Astrocyte of the hippocampus (primary cell): ENCODE measurements at places on chromosomes 4 and X.

DNA sequence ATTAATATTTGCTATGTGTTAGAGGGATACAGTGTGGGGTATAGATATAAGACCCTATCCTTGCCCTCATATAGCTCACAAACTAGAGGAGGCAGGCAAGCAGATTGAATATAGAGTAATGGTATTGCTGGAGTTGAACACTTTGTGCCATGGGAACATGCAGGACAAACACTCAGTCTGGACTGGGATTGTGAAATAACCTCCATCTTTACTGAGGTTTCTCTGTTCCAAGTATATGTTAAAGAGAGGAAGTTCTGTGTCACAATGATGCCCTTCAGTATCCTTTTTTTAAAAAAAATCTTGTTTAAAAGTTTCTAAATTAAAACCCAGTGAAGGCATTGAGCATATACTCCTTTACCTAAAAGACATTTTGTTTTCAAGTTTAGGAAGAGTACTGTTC, 8.7 kb downstream of the FABP2 start:
- no peak for DNase-seq

DNA sequence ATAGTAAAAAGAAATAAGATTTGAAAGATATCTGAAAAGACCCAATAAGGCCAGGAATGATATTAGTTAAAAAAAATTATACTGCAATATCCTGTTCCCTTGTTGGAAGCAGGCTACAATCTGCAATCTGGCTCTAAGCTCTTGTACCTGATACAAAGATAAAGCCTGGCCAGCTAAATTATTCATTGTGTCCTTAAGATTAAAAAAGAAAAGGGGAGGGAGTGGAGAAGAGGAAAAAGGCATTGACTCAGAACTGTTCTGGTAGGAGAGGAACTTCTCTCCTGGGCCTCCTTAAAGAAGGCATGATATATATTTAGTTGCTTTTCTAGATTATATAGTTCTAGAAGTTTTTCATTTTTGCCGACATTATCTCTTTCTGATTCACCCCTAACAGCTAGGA, 46.7 kb downstream of the IRF2 start:
- no peak for DNase-seq

DNA sequence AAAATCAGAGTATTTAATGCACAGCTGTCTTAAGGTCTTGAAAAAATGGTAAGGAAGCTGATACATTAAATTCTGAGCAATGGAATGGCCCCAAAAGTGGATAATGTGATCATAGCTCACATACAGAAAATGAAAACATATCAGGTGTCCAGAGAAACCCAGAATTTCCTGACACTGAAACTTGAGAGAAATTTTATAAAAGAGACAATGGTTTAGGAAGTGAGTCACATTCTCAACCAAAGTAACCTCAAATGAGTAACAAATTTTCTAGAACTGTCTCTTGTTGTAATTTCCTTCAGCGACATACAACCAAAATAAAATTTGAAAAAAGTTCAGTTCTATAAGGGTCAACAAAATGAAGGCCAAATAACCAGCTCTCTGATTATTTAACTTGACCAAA, 37.4 kb upstream of the PACRGL start:
- DNase-seq, result peak; percentile 6

DNA sequence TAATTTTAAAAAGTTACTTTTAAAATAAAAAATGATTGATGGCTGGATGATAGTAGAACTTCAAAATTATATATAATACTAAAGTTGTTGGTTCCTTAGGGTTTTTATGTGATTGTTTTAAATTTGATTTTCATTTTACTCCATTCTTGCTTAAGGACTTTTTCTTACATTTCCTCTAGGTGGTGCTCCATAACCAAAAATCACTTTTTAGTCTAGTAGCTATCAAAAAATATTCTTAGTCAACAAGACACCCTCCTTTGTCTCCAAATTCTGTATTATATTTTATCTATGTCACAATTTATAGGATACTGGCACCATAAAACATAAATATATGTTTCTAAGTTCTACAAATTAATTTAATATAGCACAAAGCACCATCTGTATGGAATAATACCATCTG, 67.2 kb upstream of the BRWD3 start:
- DNase-seq, result peak; percentile 35

DNA sequence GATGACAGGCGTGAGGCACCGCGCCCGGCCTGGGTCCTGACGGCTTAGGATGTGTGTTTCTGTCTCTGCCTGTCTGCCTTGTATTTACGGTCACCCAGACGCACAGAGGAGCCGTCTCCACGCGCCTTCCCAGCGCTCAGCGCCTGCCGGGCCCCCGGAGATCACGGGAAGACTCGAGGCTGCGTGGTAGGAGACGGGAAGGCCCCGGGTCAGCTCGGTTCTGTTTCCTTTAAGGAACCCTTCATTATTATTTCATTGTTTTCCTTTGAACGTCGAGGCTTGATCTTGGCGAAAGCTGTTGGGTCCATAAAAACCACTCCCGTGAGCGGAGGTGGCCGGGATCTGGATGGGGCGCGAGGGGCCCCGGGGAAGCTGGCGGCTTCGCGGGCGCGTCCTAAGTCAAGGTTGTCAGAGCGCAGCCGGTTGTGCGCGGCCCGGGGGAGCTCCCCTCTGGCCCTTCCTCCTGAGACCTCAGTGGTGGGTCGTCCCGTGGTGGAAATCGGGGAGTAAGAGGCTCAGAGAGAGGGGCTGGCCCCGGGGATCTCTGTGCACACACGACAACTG, 1.3 kb downstream of the SHOX start:
- DNase-seq, result no peak

DNA sequence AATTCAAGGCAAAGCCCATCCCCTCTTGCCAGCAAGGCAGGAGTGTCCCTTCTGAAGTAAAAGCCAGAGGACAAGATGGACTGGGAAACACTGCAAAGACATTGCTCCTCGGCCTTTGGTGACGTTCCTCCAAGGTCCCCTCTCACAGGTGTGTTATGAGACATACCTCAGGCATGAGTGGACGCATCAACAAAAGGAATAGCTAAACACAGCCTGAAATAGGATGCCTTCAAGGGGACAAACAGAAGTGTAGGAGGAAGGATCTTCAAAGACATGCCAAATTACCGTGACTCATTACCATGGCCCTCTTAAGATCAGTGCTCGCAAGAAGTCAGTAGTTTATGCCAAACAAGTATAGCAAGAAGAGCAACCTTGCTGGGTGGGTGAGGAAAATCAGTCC, 6.0 kb upstream of the IDS start:
- DNase-seq, result no peak

DNA sequence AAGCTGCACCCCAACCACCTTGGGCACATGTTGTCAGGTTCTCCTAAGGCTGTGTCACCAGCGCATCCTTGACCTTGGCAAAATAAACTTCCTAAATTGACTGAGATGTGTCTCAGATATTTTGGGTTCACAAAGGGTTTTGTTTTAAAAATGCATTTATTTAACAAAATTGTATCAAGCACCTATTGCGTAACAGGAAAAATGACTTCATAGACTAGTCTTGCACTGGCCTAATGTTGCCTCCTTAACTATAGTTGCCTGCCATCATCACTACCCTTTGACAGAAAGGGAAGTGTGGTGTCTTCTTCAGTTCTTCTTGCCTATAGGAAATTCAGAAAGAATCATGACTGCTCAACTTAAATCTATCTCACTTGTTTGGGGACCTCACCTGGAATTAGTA, 374.2 kb downstream of the SH2D1A start:
- DNase-seq, result no peak

- DNase-seq, result no peak
These were observed 1284.0 kb downstream of the RAPGEF2 start for GRCh38 chr4:160386846-160387245.

- DNase-seq, result peak; percentile 15
These were observed 61.9 kb upstream of the ZCCHC13 start for GRCh38 chrX:74242050-74242449.

DNA sequence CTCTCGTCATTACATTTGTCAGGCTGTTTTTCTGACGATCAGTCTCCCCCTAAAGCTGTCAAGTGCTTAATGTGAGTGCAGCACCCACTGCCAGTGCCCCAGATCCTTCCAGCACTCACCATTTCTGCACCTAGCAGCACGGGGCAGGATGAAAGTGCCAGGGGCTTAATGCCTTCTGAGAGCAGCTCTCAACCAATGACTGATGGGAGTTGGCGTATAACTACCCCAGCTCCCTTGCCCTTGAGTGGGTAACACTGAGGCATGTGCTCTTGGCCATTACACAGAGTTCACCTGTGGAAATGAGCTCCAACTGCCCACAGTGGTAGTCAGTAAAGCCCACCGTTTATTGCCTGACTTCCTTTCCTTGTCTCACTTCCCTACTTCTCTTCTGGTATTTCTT, 226.2 kb upstream of the BCOR start:
- no peak for DNase-seq

GRCh38 chr4:139633661-139634060, 32.0 kb upstream of the MGST2 start:
- peak; percentile 67 for DNase-seq

GRCh38 chr4:181820553-181820952, 422.6 kb upstream of the TENM3 start:
- peak; percentile 5 for DNase-seq

- DNase-seq, result no peak
These were observed 19.9 kb upstream of the ZIC3 start for GRCh38 chrX:137545711-137546651.

GRCh38 chr4:44806071-44806470, 79.7 kb upstream of the GNPDA2 start:
- DNase-seq, result no peak

DNA sequence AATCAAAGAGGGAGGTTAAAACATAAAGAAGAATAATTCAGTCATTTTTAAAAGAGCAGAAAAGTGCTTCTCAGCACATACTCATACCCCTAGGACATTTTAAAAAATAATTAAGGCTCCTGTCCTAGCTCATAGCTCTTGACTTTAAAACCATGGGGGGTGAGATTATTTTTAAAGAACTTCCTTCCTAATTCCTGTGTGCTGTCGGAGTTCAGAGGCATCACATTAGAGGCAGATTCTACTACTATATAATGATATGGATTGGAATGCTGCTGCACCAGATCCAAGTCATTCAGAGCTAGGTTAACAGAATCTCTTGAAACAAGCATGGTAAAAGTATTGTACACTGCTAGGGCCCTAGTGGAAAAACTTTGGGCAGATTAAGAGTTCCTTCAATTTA, 456.5 kb upstream of the ADGRL3 start:
- DNase-seq, result no peak

GRCh38 chr4:106583567-106583966, 215.0 kb upstream of the GIMD1 start:
- DNase-seq, result peak; percentile 49

GRCh38 chrX:40154853-40155588, 57.3 kb upstream of the BCOR start:
- peak; percentile 48 for DNase-seq

- peak; percentile 51 for DNase-seq
These were observed 17.1 kb upstream of the DDX60 start for GRCh38 chr4:168335621-168336020.
